Mucosa of gallbladder (tissue), 1 donor: ENCODE measurements at places on chromosomes 7 and 10. TPM values are rescaled to one million over a fixed set of nuclear protein-coding genes. Genes with fewer than 3 reads are reported as not detected.

METTL27 gene
- 3.1 TPM for total RNA-seq

HOXA3 gene
- total RNA-seq, result 1.8 TPM

ACTL6B gene
- 0.14 TPM for total RNA-seq

HTR7 gene
- 1.2 TPM for total RNA-seq

SPOCK2 gene
- 250 TPM for total RNA-seq

ANKRD22 gene
- total RNA-seq, result 11.6 TPM

PIK3AP1 gene
- total RNA-seq, result 68.2 TPM

AGR2 gene
- total RNA-seq, result 979 TPM

LLCFC1 gene
- total RNA-seq, result not detected

DRGX gene
- not detected for total RNA-seq

CRTAC1 gene
- total RNA-seq, result 1.6 TPM

DNA sequence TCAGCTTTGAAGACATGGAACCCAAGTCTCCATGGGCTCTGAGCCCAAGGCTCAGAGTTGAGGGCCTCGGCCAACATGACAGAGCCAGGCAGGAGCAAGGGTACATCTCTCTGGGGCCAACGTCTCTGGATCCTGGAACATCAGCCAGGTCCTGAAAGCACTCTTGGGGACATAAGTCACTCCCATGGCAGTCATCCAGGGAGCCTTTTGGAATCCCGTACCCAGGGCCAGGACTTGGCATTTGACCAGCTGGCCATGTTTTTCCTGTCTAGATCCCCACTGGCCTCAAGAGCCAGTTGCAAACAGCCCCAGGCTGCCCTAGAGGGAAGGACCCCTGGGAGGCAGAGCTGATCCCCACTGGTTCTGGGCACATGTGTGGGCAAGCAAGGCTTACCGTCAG, 4.3 kb upstream of the CXCL12 start:
- no peak for DNase-seq

DNA sequence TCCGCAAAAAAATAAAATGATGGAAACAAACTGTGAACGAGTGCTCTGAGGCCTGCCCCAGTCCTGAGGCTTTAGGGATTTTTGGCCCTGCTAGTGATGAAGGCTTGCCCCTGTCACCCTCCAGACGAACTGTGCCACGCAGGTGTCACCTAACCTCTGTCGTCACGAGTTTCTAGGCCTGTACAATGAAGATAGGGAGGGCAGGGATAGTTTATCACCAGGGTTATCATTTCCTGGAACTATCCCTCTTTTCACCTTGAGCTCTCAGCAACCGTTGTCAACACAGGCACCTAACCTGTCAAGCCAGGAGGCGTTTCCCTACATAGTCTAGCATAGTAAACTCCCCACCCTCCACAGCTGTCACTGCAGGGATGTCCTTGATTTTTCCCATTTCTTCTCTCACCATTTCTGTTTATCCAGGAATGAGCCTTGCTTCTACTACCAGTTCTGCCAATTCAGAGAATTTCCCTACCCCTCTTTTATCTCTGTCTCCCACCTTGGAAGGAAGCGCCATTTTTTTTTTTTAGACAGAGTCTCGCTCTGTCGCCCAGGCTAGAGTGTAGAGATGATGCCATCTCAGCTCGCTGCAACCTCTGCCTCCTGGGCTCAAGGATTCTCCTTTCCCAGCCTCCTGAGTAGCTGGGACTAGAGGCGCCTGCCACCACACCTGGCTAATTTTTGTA, 2.2 kb upstream of the ACHE start:
- DNase-seq, result no peak

- DNase-seq, result no peak
These were observed 115.4 kb upstream of the ETV1 start for GRCh38 chr7:14104861-14105260.

- no peak for DNase-seq
These were observed 224.3 kb downstream of the PARD3 start for GRCh38 chr10:34590793-34591192.

- DNase-seq, result no peak
These were observed 54.8 kb upstream of the SLC35B4 start for GRCh38 chr7:134371536-134371935.

- DNase-seq, result no peak
These were observed 15.1 kb upstream of the ELN start for GRCh38 chr7:74012842-74013249.

- no peak for DNase-seq
These were observed 38.1 kb upstream of the WDR11 start for GRCh38 chr10:120813085-120813484.

- no peak for DNase-seq
These were observed 13.3 kb downstream of the PRSS2 start for GRCh38 chr7:142784096-142784495.

DNA sequence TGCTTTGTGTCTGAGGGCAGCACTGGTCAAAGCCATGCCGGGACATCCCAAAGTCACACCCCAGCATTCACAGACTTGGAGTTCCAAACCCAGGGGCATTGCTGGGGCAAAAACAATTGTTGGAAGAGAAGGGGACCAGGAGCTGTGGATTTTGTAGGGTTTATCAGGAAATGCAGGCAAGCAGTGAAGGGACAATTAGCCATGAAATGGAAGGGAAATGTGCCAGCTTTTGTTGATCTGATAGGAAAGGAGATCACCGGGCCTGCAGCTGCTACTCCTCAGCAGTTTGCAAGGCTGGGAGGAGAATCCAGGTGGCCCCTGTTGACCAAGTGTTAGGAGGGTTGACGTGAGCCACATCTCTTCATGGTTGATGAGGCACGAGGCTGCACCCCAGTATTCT, 2.5 kb upstream of the BRI3 start:
- DNase-seq, result no peak

- DNase-seq, result no peak
These were observed 223.7 kb upstream of the PCDH15 start for GRCh38 chr10:55024713-55025112.

GRCh38 chr7:84108787-84109186, 85.8 kb downstream of the SEMA3A start:
- no peak for DNase-seq

- no peak for DNase-seq
These were observed 6.5 kb upstream of the WDR86 start for GRCh38 chr7:151416112-151416940.

- DNase-seq, result peak; percentile 23
These were observed 43.6 kb downstream of the MINDY4 start for GRCh38 chr7:30814700-30815387.

- no peak for DNase-seq
These were observed 30.7 kb upstream of the PRKAR1B start for GRCh38 chr7:757741-758163.

DNA sequence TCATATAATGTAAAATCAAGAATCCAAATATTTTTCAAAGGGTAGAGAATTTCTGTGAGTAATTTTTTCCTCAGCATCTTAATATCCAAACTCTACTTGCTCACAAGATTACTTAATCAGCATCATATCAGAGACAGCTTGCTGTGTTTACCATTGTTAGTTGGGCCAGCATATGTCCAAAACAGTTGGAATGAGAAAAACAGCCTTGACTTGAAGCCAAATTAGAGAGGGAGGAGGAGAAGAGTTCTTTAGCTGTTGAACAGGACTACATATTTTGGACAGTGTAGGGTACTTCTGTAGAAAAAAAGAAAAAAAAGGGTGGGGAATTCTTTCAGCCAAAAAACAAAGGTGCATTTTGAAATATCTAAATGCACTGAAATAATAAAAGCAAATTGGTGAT, 69.8 kb downstream of the HDAC9 start:
- no peak for DNase-seq

- no peak for DNase-seq
These were observed 15.9 kb upstream of the FAM171A1 start for GRCh38 chr10:15387021-15387420.

DNA sequence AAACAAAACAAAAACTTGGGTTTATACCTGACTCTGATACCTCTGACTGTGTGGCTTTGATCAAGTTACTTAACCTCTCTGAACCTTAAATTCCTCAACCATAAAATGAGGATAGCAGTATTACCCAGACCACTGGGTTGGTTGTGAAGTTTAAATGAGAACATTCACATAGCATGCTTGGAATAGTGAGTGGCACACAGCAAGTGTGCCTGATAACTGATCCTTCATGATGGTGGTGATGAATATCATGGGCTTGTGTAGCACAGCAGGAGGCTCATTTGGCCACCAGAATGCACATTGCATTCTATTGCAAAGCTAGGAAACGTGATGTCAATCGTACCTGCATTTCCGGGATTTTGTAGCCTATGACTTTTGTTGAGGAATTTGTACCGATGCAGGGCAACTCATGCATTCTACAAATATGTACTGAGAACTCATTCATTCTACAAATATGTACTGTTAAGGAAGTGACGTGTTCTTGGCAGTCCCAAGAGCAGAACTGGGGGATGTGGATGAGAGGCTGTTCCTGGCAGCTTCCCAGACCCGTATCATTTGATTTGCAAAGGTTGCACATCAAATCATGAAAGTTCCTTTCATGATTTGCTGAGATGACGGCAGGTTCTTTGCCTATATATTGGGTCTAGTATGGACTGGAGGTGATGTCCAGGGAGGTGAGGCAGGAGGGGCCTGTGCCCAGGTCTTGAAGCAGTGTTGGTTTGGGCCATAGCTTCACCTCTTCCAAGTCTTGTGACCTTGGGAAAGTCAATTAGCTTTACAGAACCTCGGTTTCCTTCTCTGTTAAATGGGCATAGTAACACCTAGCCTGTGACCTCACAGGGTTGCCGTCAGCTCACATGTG, 94.6 kb upstream of the SMNDC1 start:
- peak; percentile 51 for DNase-seq

- DNase-seq, result no peak
These were observed at the start of gene SUN3 for GRCh38 chr7:48028938-48029337. SUN3 (minus strand) TSS chr7:48029107; CDS start chr7:48028938, 169 bp downstream.

DNA sequence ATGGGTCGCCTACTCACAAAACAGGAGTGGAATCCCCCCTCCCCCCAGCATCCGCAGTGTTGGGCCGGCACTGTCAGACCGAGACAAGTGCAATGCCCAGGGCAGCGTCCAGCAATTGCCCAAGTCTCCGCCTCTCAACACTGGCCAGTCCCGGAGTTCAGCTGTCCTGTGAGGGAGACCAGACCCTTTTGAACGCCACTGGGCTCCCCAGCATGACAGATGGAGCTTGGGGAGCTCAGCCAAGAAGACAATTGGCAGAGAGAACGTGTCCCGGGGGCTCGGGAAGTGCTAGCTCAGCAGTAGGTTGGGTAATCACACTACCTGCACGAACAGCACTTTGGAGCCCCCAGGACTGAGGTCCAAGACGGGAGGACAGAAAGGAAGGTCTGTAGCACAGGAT, 4.7 kb downstream of the COPS6 start:
- peak; percentile 39 for DNase-seq

DNA sequence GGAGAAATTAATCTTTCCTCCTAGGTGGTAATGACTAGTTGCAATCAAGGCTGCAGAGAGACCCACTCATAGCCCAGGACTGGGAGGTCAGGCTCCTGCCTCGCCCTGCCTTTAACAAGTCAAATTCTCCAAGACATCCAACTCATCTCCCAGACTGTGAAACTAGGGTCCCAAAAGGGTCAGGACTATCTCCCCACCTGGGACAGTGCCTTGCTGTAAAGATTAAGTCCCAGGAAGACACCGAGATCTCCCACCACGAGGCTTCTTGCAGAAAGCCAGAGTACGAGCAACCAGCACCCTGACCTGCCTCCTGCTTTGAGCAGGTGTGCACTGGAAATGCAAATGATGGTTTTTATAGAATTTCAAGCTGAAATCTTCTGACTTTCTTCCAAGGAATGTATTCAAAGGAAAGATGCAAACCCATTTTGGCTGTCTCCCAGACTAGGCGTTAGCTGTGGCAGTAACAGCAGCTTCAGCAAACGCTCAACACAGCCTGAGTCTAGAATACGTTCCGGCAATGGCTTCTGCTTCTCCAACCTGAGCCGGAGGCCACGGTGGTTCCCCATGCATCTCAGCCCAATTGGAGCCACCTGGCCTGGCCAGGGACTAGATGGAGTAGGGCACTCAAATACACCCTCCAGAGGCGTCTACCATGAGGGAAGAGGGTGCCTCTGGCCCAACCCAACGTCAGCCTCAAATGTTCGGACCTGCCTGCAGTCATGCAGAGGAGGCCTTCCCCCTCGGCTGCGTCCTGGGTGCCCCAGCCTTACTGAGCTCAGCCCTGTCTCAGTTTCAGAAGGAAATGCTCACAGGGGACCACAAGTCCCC, 170.4 kb downstream of the PRKAG2 start:
- no peak for DNase-seq

- no peak for DNase-seq
These were observed at the start of gene ZNF853 for GRCh38 chr7:6614953-6615722. ZNF853 (plus strand) TSS chr7:6615610; CDS start chr7:6616175, 565 bp downstream.

- DNase-seq, result no peak
These were observed 128.1 kb downstream of the ELFN1 start for GRCh38 chr7:1798191-1798590.

DNA sequence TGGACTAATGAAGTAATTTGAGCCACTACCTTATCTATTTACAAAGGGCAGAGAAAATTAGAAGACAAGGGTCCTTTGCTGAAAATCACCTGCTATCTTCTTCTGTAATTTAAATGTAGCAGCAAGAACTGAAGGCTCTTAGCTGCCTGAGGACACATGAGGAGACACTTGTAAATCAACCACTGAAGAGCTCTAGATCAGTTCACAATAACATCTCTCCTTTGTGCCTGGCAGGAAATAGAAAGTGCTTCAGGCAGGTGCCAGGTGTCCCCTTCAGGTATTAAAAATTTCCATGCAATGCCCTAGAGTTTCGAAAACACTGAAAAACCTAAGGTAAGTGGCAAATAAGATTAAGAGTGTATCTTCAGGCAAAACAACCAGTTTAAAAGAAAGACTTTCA, 474.6 kb downstream of the GRM8 start:
- no peak for DNase-seq

DNA sequence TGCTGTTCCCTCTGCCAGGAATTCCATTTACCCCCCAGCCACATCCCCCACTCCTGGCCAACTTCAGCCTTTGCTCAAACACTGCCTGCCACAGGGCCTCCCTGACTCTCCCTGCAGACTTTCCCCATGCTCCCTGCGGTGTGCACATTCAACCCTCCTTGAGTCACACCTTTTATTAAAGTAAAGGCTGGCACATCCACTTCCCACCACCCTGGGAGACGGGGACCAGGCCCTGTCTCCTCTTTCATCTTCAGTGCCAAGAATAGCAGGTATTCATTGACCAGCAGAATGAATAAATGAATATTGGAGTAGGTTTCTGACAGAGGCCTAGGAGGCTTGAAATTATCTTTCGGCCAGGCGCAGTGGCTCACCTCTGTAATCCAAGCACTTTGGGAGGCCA, 91.4 kb downstream of the GRK5 start:
- no peak for DNase-seq

DNA sequence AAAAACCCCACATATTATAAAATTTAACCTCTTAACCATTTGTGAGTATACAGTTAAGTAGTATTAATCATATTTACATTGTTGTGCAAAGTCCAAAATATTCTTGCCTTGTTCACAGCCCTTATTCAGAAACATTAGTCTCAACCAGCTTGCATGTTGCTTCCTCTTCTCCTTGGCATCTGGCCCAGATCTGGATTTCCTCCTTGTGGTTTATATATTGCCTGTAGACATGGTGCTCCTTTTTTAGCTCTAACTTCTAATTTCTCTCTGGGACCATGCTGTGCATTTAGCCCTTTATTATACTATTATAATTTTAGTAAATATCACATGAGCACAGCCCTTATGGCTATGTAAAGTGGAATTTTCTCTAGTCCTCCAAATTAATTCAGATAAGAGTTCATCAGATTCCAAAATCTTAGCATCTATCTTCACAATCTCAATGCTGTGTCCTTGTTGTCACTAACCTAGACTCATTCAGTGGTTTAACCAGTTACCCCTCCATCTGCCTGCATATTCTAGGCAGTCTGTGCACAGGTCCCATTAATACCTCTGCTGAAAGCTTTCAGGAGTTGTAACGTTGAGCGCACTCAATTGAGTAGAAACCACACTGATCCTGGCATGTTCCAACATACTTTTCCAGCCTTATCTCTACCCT, 7.9 kb downstream of the CPED1 start:
- DNase-seq, result peak; percentile 90

- no peak for DNase-seq
These were observed 68.9 kb downstream of the PLCE1 start for GRCh38 chr10:94062611-94063010.
